Liver (tissue), 10 donors: ENCODE measurements at places on chromosomes 3 and 15. TPM values are rescaled to one million over a fixed set of nuclear protein-coding genes. Genes with fewer than 3 reads are reported as not detected.

DNA sequence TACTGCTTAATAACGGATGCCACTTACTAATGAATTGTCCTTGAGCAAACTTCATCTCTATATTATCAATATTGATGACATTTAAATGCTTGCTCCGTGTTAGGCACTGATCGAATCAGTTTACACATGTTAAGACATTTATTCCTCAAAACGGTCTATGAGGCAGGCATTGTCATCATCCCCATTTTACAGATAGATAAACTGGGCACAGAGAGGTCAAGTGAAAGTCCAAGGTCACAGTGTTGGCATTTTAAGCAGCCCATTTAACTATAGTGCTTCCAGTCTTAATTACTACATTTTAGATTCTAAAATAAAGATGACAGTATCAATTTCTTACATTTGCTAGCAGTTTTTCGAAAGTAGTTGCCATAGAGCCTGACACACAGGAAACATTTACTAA is 966 bp upstream of the ABI3BP start:
- H3K4me1 ChIP-seq: peaks cover 5% of the 10 kb centered on the region
- no peaks in the 10 kb centered on the region for H3K27me3 ChIP-seq
- no peak for DNase-seq
- no peaks in the 10 kb centered on the region for H3K36me3 ChIP-seq

DNA sequence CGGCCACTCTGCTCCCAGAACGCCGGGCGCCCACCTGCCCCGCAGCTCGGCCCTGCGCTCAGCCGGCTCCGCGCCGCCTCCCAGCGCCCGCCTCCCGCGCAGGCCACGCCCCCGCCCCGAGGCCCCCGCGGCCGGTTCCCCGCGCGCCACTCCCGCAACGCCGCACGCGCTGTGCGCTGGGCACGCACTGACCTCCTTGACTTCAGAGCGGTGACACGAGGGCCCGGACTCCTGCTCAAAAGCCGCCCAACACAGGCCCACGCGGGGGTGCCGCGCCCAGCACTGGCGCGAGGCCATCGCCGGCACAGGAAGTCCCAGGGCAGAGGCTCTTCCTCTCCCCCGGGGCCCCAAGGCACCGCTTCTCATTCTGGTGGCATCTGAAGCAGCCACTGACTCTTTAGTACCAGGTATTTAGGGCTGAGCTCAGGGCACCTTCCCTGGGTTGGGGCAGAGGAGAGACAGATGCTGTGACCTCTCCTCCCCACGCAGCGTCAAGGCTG is 12.4 kb downstream of the TNK2 start:
- H3K27ac ChIP-seq: peak overlapping the region; percentile 60
- DNase-seq: peak; percentile 57
- H3K4me3 ChIP-seq: peak overlapping the region; percentile 51
- H3K27me3 ChIP-seq: no peaks in the 10 kb centered on the region
- no peaks in the 10 kb centered on the region for H3K36me3 ChIP-seq

- DNase-seq: no peak
- H3K36me3 ChIP-seq: no peaks in the 10 kb centered on the region
- no peaks in the 10 kb centered on the region for H3K27me3 ChIP-seq
- no peak overlapping the region for H3K27ac ChIP-seq
- no peak overlapping the region for H3K4me3 ChIP-seq
These were observed 505.6 kb downstream of the PYDC2 start for GRCh38 chr3:191966556-191966955.

DNA sequence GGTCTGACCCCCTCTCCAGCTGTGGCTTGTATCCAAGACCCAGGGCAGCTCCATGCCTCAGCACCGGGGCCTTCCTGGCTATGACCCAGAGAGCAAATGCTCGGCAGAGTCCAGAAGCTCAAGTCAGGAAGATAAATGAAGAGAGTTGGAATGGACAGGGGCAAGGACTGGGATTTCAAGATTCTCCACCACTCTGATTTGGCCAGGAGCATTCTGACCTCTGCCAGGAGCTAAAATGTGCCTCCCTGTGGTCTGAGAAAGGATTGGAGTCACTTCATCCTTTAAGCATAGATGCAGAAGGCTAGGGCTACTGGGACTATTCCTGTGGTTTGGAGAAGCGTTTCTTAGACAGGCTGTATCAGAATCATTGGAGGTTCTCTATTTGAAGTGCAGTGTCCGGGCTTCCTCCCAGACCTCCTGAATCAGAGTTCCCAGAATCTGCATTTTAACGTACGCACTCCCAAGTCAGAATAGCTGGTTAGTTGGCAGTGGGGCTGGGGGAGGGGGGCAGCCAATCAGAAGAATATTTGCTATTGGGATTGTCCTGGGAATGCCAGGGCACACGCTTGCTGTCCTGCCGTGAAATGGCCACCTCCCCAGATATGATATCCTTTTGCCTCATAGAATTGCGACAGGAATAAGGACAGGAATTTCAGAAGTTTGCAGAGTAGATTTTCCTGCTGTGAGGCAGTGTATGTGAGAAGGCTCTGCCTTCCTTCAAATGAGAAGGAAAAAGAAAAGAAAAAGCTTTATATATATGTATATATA is 57.4 kb downstream of the HRH1 start:
- DNase-seq: no peak
- H3K36me3 ChIP-seq: no peaks in the 10 kb centered on the region
- H3K27me3 ChIP-seq: no peaks in the 10 kb centered on the region

DNA sequence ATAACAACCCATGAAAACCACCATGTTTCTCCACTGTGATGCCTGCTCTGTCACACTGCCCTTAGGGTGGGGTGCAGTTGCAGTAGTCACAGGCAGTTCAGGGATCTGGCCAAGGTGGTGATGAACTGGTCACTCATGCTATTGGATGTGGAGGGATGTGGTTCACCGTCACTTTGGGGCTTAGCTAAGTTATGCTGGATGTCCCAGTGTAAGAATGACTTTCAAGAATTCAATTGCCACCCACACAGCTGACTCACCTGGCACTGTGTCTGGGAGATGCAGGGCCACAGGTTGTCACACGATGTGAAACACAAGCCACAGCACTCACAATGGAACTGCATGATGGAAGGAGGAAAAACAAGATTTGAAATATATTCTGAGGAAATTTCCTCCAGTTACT is 146.1 kb upstream of the CTNNB1 start:
- H3K27ac ChIP-seq: no peak overlapping the region
- no peaks in the 10 kb centered on the region for H3K27me3 ChIP-seq
- no peaks in the 10 kb centered on the region for H3K4me1 ChIP-seq
- no peaks in the 10 kb centered on the region for H3K36me3 ChIP-seq

DNA sequence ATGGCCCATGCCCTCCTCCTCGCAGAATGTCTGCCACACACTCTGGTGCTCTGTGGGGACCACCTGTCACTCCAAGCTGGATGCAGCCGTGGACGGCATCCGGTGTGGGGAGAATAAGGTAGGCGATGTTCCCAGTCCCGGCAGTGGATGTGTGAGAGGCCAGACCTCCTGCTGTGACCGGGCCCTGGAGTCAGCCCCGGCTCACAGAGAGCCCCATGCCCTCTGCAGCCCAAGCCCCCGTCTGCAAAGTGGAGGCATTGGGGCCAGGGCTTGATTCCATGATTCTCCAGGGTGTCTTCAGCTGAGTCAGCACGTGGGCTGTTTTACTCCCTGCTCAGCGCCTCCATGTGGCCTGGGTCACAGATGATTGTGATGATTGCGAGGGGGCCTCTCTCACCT is 32.2 kb downstream of the GOLGA6L10 start:
- no peaks in the 10 kb centered on the region for H3K4me1 ChIP-seq
- no peaks in the 10 kb centered on the region for H3K27me3 ChIP-seq
- H3K27ac ChIP-seq: no peak overlapping the region

- H3K36me3 ChIP-seq: no peaks in the 10 kb centered on the region
- H3K4me3 ChIP-seq: no peak overlapping the region
- H3K27ac ChIP-seq: no peak overlapping the region
- no peaks in the 10 kb centered on the region for H3K4me1 ChIP-seq
- H3K27me3 ChIP-seq: no peaks in the 10 kb centered on the region
- DNase-seq: no peak
These were observed 12.1 kb upstream of the LOXL1 start for GRCh38 chr15:73914145-73914544.

- H3K36me3 ChIP-seq: no peaks in the 10 kb centered on the region
- H3K27me3 ChIP-seq: no peaks in the 10 kb centered on the region
These were observed 9.3 kb downstream of the GNAI2 start for GRCh38 chr3:50245251-50245745.

DNA sequence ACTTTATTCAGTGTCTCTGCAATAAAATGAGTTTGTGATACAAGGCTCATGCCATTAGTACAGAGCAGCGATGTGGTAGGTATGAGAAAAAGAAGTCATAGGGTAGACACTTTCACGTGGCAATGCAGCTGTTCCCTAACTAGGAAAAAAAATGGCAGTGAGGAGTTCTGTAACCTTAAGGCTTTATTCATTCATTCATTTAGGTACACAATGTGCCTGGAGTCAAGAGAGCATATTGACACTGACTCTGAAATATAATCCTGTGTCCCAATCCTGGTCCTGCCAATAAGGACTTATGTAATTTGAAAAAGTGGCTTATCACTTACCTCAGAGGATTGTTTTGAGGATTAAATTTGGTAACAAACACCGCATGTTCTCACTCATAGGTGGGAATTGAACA is 173.0 kb upstream of the AZI2 start:
- no peak for DNase-seq
- no peaks in the 10 kb centered on the region for H3K4me1 ChIP-seq
- no peaks in the 10 kb centered on the region for H3K27me3 ChIP-seq

DNA sequence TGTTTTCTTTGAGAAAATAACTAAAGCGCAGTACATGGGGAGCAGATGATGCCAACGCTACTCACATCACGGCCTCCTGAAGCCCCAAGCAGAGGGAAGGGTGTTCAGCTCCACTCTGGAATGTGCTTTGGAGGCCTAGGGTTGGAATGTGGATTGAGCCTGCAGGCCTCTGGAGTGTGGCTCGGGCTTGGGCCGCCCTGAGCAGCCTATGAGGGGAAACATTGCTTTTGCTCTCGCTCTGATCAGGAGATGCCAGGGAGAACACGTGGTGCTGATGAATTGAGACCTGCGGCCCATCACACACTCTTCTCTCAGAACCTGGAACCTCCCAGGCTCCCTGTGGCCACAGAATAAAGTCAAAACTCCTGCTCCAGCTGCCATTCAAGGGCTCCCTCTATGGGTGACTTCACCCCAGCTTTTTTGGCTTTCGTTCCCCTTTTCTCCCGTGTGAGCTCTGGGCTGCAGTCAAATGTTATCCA is 23.3 kb downstream of the CCDC13 start:
- H3K4me1 ChIP-seq: peaks cover 10% of the 10 kb centered on the region
- no peak overlapping the region for H3K27ac ChIP-seq
- no peak for DNase-seq
- H3K27me3 ChIP-seq: no peaks in the 10 kb centered on the region
- no peak overlapping the region for H3K4me3 ChIP-seq

DNA sequence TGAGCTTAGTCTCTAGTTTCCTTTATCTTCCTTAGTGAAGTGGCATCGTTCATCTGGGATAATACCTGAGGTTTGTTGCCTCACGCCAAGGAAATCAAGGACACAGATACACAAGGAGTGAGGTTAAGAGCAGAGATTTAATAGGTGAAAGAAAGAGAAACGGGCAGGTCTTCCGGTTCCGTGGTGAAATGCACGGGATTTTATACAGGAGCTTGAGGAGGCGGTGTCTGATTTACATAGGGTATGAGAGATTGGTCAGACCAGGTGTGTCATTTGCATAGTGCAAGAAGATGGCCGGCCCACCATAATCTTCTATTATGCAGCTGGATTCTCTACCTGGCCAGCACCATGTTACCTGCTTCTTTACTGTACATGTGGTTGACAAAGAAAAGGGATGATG is 17.2 kb downstream of the ARRDC4 start:
- no peak for DNase-seq
- H3K4me1 ChIP-seq: peaks cover 5% of the 10 kb centered on the region
- H3K27me3 ChIP-seq: no peaks in the 10 kb centered on the region

GRCh38 chr3:32391643-32392535 is at the start of gene CMTM7:
Gene CMTM7, plus strand, starts transcription at chr3:32391853. Its CDS starts 54 bp downstream, at chr3:32391907.
- no peaks in the 10 kb centered on the region for H3K27me3 ChIP-seq
- H3K4me3 ChIP-seq: peak within 1 kb of the TSS; percentile 80
- no peaks in the 10 kb centered on the region for H3K36me3 ChIP-seq
- H3K4me1 ChIP-seq: peaks cover 3% of the 10 kb centered on the region
- peak; percentile 67 for DNase-seq
- peak within 1 kb of the TSS; percentile 80 for H3K27ac ChIP-seq

GRCh38 chr15:63094495-63094931 is 27.1 kb upstream of the LACTB start:
- H3K27ac ChIP-seq: no peak overlapping the region
- no peaks in the 10 kb centered on the region for H3K36me3 ChIP-seq
- no peaks in the 10 kb centered on the region for H3K27me3 ChIP-seq
- no peak overlapping the region for H3K4me3 ChIP-seq

SCAMP5 gene
- 0.50 TPM for total RNA-seq

DNA sequence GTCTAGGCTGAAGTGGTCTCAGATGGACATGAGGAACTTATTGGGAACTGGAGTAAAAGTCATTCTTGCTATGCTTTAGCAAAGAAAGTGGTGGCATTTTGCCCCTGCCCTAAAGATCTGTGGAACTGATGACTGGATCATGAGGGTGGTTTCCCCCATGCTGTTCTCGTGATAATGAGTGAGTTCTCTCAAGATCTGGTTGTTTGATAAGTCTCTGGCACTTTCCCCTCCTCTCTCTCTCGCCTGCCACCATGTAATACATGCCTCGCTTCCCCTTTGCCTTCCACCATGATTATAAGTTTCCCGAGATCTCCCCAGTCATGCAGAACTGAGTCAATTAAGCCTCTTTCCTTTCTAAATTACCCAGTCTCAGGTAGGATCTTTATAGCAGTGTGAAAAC is 11.5 kb upstream of the MLF1 start:
- no peak overlapping the region for H3K4me3 ChIP-seq
- no peaks in the 10 kb centered on the region for H3K4me1 ChIP-seq
- DNase-seq: no peak
- no peaks in the 10 kb centered on the region for H3K36me3 ChIP-seq
- no peak overlapping the region for H3K27ac ChIP-seq
- no peaks in the 10 kb centered on the region for H3K27me3 ChIP-seq

GRCh38 chr3:12734960-12735359 is 24.1 kb downstream of the TMEM40 start:
- no peak overlapping the region for H3K4me3 ChIP-seq
- H3K4me1 ChIP-seq: no peaks in the 10 kb centered on the region
- no peaks in the 10 kb centered on the region for H3K36me3 ChIP-seq
- no peak overlapping the region for H3K27ac ChIP-seq
- no peaks in the 10 kb centered on the region for H3K27me3 ChIP-seq
- DNase-seq: no peak

DNA sequence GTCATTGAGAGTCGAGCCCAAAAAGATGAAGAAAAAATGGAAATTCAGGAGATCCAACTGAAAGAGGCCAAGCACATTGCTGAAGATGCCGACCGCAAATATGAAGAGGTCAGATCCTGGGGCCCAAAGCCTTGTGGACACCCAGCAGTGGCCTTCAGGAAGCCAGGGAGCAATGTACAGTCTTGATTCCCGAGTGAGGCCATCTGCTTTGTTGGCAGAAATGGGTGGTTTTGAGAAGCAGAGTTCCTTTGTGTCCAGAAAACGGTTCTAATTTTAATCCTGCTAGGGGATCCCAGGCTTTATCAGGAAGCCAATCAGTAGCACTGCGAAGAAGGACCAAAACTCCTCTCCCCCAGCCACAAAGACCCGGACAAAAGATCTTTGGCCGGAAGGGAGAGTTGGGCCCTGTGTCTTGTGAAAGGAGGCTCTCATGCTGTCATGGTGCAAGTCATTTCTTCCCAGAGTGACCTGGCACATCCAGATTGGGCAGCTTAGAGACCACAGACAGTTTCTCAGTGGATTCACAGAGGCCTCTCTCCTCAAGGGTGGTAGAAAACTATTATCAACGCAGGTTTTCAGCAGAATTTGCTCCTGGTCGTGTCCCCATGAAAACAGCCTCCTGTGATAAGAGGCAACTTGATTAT is 17.1 kb downstream of the TPM1 start:
- peaks cover 60% of the 10 kb centered on the region for H3K36me3 ChIP-seq
- H3K4me3 ChIP-seq: no peak overlapping the region
- H3K4me1 ChIP-seq: peaks cover 11% of the 10 kb centered on the region
- DNase-seq: no peak
- no peaks in the 10 kb centered on the region for H3K27me3 ChIP-seq
- no peak overlapping the region for H3K27ac ChIP-seq
